ENCODE measurements at places on chromosomes 2 and 18.

DNA sequence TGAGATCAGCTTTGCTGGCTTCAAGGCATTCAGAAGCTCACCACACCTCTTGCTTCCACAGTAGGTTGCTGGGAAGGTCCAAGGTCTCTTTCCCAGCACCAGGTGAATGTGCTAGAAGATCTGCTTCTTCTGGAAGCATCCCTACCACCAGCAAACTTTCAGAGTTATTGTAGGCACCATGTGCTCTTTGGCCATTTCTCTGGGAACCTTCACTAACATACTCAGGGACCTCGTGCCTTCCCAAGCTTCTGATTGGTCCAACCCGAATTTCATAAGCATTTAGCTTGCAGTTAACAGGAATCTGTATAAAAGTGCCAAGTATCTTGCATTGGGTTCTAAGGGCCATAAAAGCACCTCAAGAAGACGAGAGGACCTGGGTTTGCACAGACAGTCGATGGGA lies 86.5 kb upstream of the ARL4C start:
- no peak for DNase-seq

GRCh38 chr2:241822264-241822623 lies 13.3 kb downstream of the NEU4 start:
- no peak for DNase-seq

GRCh38 chr2:129744649-129745048 lies 234.8 kb upstream of the RAB6C start:
- DNase-seq: no peak

- no peak for DNase-seq
Measured at GRCh38 chr2:20565623-20566236, 85.2 kb downstream of the HS1BP3 start.

GRCh38 chr2:121617042-121617599 lies 32.1 kb downstream of the CLASP1 start:
- DNase-seq: no peak

Measured in activated T-helper 9 cell treated with anti-CD3 and anti-CD28 coated beads, Interleukin-2, amount 50 U/mL, for 16 hours (primary cell).